ENCODE measurements at places on chromosomes 7 and 10.

GRCh38 chr7:135160858-135161653 is 9.5 kb downstream of the CYREN start:
- no peak for DNase-seq

DNA sequence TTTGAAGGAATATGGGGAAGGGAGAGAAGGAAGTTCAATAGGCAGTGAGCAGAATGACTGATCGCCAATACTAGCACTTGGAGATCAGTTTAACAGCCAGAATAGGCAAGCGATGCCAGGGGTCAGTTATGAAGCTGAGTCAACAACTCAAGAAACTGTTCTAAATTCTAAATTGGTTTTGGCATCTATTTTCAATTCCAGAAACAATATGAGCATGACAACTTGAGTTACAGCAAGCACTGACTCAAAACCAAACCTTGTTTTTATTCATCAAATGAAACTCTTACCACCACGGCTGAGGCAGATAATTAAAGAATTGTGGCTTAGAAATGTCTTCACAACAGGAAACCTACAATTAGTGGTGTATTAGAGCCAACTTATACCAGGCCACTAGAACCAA is 180.5 kb upstream of the ASAH2 start:
- no peak for DNase-seq

DNA sequence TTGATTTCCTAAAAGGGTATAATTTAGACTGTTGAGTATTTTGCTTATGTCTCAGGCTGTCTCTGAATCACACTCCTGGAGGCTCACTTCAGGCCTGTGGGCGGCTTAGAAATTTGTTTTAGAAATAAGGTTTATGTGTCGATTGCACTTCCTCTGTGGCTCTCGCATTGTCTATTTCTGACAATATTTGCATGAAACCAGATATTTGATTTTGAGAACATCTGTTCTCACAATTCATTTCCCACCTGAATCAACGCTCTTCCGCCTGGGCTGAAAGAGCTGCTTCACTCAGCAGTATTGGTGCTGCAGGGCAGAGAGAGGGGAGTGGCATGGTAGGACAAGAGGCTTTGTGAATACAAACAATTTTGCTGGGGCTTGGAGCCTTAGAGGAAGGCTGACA is 262.0 kb downstream of the ADRA2A start:
- DNase-seq: no peak

DNA sequence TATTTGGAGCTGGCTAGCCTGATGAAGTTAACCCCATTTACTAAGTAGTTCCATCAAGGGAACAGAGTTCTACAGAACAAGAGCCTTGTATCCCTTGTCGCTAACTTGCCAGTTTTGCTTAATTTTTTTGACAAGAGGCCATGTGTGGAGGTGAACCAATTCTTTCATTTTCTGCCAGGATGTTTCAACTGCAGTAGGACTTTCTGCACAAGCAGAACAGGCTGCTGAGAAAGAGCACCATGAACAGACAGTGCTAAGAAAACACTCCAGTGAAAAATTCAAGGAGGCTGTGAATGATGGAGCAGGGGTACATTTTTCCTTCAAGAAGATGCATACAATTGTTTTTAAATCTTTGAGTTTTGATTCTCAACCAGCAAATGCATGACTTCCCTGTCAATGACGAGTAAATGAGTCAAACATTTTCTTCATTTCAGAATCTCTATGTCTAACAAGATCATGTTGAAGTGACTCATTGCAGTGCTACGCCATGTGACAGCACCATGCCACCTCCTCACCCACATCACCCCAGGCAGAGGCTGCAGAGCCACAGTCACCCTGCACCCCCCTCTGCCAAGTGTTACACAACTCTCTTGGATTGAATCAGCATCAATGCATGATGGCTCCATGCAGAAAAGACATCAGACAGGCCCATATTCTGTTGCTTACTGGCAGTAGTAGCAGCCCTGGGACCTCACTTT is 193.1 kb downstream of the COBL start:
- DNase-seq: peak; percentile 91

- peak; percentile 11 for DNase-seq
Observed at GRCh38 chr10:127882801-127883459, 9.8 kb downstream of the CLRN3 start.

DNA sequence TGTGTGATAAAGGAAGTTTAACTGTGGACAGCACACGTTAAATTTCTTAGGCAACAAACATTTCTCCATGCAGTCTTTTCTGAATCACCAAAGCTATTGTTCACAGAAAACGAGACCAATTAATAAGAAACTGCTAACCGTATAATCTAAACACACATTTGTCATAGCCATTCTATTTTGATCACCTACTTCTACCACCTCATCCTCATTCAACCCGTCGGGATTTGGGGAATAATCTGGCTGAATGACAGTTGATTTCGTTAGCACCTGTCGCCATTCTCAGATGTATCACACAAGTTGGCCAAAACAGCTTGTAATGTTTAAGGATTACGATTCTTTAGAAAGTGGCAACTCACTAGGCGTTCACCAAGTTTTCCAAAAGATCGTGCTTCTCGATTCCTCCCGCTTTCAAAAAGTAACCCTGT is 1.2 kb downstream of the EZH2 start:
- DNase-seq: peak; percentile 20

DNA sequence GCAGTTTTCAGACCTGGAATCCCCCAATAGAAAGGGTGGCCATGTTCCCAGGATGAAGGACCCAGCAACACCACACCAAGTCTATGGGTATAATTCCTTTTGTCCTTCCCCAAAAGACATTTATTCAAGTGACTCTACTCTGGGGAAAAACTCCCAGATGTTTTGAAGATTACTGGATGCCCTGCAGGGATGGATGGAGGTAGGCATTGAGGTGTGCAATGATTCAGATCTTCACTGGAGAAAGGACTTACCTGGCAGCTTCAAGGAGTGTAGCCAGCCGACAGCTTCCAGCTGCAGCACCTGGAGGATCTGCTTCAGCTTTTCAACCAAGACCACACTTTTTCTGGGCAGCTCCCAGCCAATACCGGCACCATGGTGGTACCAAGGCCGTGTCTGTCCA is 172.0 kb downstream of the BAMBI start:
- peak; percentile 53 for DNase-seq

- no peak for DNase-seq
Observed at GRCh38 chr7:82175319-82175718, 268.3 kb downstream of the CACNA2D1 start.

DNA sequence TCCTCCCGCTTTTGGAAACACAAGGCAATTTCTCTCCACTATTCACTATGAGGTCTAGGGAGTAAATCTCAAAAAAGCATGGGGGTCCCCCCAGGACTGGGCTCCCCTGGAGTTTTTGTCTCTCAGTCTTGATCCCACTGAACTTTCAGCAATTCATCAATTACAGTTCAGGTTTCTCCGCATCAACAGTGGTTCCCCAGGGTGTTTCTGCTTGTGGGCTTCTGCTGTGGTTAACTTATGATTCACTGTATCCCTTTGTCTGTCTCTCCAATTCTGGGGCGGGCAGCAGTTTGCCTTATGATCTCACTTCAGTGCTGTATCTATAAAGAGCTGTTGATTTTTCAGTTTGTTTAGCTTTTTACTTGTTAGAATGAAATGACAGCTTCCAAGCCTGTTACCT is 142.6 kb upstream of the CDC14C start:
- no peak for DNase-seq

DNA sequence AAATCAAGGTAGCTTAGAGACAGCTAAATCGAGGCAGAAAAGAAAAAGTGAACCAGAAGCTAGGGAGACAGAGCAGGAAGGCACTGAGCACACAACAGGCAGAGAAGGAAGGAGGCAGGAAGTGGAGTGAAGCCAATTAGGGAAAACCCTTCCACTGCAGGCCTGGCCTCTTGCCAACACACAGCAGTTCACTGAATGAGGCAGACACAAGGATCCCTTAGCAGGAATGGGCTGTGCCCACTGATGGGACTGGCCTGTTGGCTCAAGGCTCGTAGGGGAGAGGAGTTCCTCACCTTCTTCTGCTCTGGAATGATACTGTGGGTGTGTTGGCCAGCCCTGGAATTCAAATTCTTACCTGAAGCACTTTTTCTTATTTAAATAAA is 220.3 kb upstream of the STK17A start:
- DNase-seq: no peak
